ENCODE measurements at places on chromosomes 7 and 10.

GRCh38 chr10:68600041-68600778 is 40.1 kb downstream of the TET1 start:
- DNase-seq = peak; percentile 83

- DNase-seq = no peak
These were observed 110.2 kb downstream of the MYO3A start for GRCh38 chr10:26044141-26044749.

- DNase-seq = no peak
These were observed 114.3 kb upstream of the YAE1 start for GRCh38 chr7:39451901-39452300.

DNA sequence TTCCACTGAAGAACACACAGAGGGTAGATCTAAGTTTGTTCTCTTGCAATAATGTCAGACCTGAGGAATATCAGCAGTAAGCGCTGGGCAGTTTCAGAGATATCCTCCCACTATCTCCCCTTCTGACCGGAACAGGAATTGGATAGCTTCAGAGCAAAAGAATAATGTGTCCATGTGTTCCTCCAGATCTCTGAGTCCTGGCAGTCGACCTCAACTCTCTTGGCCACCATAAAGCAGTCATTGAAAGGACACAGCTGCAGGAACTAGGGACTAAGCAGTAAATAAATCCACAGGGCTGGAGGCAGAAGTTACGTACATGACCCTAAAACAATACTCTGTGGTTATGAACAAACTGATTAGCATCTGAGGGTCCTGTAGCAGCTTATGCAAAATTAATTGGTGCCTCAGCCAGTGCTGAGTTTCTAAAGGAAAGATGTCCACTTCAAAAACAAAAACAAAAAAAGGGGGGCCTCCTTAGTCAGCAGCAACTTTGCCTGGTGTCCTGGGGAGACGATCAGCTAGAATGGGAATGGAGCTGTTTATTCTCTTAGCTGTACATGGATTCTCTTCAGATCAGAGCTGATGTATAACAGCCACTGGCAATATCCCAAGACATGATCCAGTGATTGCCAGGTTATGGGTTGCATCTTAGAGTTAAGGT is 6.4 kb upstream of the PRTFDC1 start:
- DNase-seq = no peak

- DNase-seq = no peak
These were observed 22.6 kb upstream of the PSMG3 start for GRCh38 chr7:1592299-1592871.

Data from NCI-H1694 (cell line).